ENCODE measurements at places on chromosomes 1 and 21. TPM values are rescaled to one million over a fixed set of nuclear protein-coding genes. Genes with fewer than 3 reads are reported as not detected.

The ASCL5 gene
- total RNA-seq: not detected

The CFHR2 gene
- total RNA-seq: not detected

The GSTM5 gene
- total RNA-seq: 4.2 TPM

The EPHA10 gene
- total RNA-seq: 0.88 TPM

The ACTL8 gene
- not detected for total RNA-seq

The MFSD2A gene
- 10.5 TPM for total RNA-seq

The DAB1 gene
- 2.3 TPM for total RNA-seq

The OR14K1 gene
- not detected for total RNA-seq

The RGSL1 gene
- total RNA-seq: not detected

The SPSB1 gene
- total RNA-seq: 25.9 TPM

The DNTTIP2 gene
- 48.4 TPM for total RNA-seq

DNA sequence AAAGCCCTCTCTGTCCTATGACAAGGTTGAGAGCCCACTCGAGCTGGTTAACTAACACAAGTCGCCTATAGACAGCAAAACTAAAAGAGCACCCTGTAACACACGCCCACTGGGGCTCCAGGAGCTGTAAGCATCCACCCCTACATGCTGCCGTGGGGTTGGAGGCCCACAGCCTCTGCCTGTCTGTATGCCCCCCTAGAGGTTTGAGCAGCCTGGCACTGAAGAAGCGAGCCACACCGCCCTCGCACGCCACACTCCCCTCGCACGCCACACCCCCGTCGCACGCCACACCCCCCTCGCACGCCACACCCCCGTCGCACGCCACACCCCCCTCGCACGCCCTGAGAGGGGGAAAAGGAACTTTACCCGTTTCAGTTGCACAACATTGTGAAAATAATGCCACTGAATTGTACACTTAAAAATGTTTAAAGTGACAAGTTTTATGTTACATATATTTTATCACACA, 13.2 kb upstream of the HMGCL start:
- H3K4me1 ChIP-seq: no peaks in the 10 kb centered on the region
- DNase-seq: peak; percentile 62
- no peaks in the 10 kb centered on the region for H3K27me3 ChIP-seq
- peak overlapping the region; percentile 60 for H3K4me3 ChIP-seq

GRCh38 chr1:151805066-151805820, at the start of gene LINGO4:
Gene LINGO4 (minus strand): TSS chr1:151805419. CDS start chr1:151802704, 2,715 bp downstream.
- H3K4me1 ChIP-seq: no peaks in the 10 kb centered on the region
- H3K36me3 ChIP-seq: no peaks in the 10 kb centered on the region
- no peaks in the 10 kb centered on the region for H3K27me3 ChIP-seq
- H3K4me3 ChIP-seq: no peak within 1 kb of the TSS
- no peak for DNase-seq

DNA sequence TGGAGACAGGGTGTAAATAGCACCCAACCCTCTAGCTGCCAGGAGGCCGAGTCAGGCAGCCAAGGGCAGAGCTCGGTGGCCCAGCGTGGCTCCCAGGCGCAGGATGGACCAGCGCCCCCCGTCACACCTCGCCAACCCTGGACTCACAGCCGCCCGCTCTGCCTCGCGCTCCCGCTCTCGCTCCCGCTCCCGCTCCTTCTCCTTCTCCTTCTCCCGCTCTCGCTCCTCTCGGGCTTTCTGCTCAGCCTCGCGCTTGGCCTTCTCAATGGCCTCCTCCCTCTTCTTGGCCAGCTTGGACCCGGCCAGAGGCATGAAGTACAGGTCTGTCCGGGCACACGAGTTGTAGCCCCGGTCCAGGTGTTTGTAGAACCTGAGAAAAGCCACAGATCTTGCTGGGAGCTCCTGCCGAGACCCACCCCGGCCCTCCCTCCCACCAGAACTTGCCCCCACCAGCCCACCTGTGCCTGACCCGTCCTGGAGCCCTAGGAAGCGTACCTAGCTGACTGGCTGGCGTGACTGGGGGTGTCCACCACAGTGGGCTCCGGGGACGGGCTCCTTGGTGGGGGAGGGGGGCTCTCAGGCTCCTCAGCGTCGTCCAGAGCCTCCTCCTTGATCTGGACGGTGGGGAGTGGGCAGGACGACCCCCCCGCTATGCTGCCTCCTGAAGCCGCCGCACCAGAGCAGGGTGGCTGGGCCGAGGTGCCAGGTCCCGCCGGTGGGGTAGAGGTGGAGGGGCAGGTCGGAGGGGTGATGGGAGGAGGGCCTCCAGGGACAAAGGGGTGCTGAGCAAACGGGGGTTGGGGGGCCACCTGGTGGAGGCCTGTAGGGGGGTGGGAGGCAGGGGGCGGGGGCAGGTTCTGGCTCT, 41.9 kb downstream of the SLC45A1 start:
- H3K4me3 ChIP-seq: no peak overlapping the region
- no peak for DNase-seq
- no peaks in the 10 kb centered on the region for H3K27me3 ChIP-seq
- H3K27ac ChIP-seq: no peak overlapping the region
- H3K4me1 ChIP-seq: peaks cover 14% of the 10 kb centered on the region
- peaks cover 3% of the 10 kb centered on the region for H3K36me3 ChIP-seq

- no peak for DNase-seq
- H3K27me3 ChIP-seq: no peaks in the 10 kb centered on the region
- H3K36me3 ChIP-seq: no peaks in the 10 kb centered on the region
- H3K4me1 ChIP-seq: no peaks in the 10 kb centered on the region
These were observed 528.5 kb downstream of the PLPP3 start for GRCh38 chr1:56050911-56051310.

- H3K4me1 ChIP-seq: no peaks in the 10 kb centered on the region
- H3K36me3 ChIP-seq: no peaks in the 10 kb centered on the region
- H3K27ac ChIP-seq: no peak overlapping the region
- peak overlapping the region; percentile 39 for H3K4me3 ChIP-seq
- peak; percentile 47 for DNase-seq
These were observed 23.0 kb upstream of the DMBX1 start for GRCh38 chr1:46466477-46467182.

GRCh38 chr21:21028275-21028820, 30.1 kb downstream of the NCAM2 start:
- no peaks in the 10 kb centered on the region for H3K27me3 ChIP-seq
- no peak for DNase-seq
- H3K36me3 ChIP-seq: no peaks in the 10 kb centered on the region
- H3K4me1 ChIP-seq: no peaks in the 10 kb centered on the region

DNA sequence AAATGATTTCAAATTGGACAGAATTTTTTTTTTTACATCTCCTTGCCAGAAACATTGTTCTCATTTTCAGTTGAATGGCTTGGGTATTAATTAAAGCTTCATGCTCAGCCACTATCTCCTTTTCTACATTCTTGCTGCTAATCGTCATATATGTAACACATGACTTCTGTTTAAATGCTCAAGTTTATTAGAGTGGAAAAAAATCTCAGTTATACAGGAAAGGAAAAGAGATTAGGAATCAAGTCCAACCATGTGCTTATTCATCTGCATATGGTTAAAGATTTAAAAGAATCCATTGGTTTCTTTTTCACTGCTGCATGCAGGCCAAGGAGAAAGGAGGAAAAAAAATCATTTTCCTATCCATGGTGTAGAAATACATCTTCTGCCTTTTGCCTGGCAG, 47.3 kb upstream of the CNN3 start:
- H3K27me3 ChIP-seq: no peaks in the 10 kb centered on the region
- H3K4me3 ChIP-seq: no peak overlapping the region
- H3K4me1 ChIP-seq: no peaks in the 10 kb centered on the region
- H3K36me3 ChIP-seq: no peaks in the 10 kb centered on the region

GRCh38 chr1:218823291-218823900, 350.3 kb upstream of the LYPLAL1 start:
- H3K36me3 ChIP-seq: no peaks in the 10 kb centered on the region
- no peak for DNase-seq
- H3K27me3 ChIP-seq: no peaks in the 10 kb centered on the region
- no peak overlapping the region for H3K27ac ChIP-seq

- H3K36me3 ChIP-seq: no peaks in the 10 kb centered on the region
- no peaks in the 10 kb centered on the region for H3K27me3 ChIP-seq
- no peak for DNase-seq
- H3K27ac ChIP-seq: no peak overlapping the region
- H3K4me3 ChIP-seq: no peak overlapping the region
These were observed 149.4 kb upstream of the TIAM1 start for GRCh38 chr21:31493350-31493880.

- H3K4me3 ChIP-seq: no peak overlapping the region
- H3K27me3 ChIP-seq: no peaks in the 10 kb centered on the region
- H3K36me3 ChIP-seq: no peaks in the 10 kb centered on the region
- peak; percentile 1 for DNase-seq
- no peak overlapping the region for H3K27ac ChIP-seq
These were observed 430.5 kb downstream of the HLX start for GRCh38 chr1:221309723-221310122.

DNA sequence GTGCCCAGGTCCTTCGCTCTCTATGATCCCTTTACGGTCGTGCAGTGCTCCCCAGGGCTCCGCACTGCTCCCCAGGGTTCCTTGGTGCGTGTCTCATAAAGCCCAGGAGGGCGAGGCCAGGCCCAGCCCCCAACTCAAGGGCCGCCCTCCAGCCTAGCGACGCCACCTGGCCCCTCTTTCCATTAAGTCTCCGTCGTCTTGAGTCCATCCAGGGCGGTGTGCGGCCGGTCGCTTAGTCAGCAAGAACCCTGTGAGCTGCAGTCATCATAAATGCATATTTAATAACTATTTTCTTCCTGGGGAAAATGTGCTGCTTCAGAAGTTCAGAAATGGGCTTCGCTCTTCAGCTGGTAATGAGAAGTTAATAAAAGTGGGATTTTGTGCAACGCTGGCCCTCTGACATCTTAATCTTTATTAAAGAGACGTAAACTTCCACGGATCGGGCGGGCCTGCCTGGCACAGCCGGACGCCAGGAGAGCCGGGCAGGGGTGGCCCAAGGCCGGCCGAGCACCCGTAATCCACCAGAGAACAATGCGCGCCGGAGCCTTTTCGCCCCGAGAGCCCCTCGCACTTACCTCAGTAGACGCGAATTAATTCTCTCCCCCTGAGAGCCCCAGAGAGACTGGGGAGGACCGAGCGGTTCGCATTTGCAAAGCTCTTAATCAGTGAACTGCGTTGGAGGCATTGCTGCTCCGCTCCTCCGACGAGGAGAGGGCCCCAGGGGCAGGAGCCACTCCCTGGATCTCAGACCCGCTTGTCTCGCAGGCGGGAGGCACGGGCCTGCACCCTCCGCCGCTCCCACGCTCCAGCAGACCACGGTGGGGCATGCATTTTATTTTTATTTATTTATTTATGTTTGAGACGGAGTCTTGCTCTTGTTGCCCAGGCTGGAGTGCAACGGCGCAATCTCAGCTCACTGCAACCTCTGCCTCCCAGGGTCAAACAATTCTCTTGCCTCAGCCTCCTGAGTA, 188.3 kb upstream of the ARHGEF16 start:
- DNase-seq: no peak
- no peak overlapping the region for H3K27ac ChIP-seq
- H3K4me3 ChIP-seq: no peak overlapping the region
- H3K27me3 ChIP-seq: peaks cover 4% of the 10 kb centered on the region

- H3K27ac ChIP-seq: no peak overlapping the region
- H3K4me3 ChIP-seq: no peak overlapping the region
- no peaks in the 10 kb centered on the region for H3K4me1 ChIP-seq
- H3K36me3 ChIP-seq: no peaks in the 10 kb centered on the region
These were observed 20.6 kb upstream of the RCAN3 start for GRCh38 chr1:24481843-24482610.

GRCh38 chr21:37551331-37551992, 184.9 kb downstream of the DYRK1A start:
- no peak overlapping the region for H3K27ac ChIP-seq
- no peaks in the 10 kb centered on the region for H3K27me3 ChIP-seq
- peak; percentile 51 for DNase-seq
- H3K4me3 ChIP-seq: no peak overlapping the region

- H3K27ac ChIP-seq: no peak overlapping the region
- no peaks in the 10 kb centered on the region for H3K27me3 ChIP-seq
- peaks cover 8% of the 10 kb centered on the region for H3K4me1 ChIP-seq
- H3K4me3 ChIP-seq: no peak overlapping the region
- no peaks in the 10 kb centered on the region for H3K36me3 ChIP-seq
- DNase-seq: no peak
These were observed 5.2 kb downstream of the ADAMTS5 start for GRCh38 chr21:26961698-26962097.

DNA sequence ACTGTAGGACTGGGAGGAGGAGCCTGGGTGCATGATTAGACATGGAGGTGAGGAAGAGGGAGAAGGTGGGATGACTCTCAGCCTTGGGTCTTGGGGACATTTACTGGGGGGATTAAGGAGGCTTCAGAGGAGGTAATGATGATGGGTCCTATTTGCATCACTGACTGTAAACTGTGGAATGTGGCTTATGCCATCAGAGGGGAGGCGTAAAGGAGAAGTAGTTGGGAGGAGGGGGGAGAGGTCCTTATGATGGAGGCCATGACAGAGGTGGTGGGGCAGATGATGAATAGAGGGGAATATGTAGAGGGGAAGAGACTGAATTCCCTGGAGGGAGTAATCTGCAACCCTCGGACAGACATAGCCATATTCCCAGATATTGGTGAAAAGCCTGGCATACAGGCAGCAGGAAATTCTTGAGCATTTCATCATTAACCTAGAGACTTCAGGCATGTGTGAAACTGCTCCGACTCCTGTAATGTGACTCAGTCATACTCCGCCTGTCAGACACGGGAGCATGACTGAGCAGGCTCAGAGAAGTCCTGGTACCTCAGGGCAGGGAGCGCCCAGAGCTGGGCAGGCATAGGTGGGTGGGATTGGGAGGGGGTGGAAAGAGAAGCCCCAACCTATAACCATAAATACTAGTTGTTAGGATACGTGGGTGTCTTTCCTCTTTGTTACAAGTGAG, 8.0 kb upstream of the LCE5A start:
- H3K36me3 ChIP-seq: no peaks in the 10 kb centered on the region
- no peak overlapping the region for H3K4me3 ChIP-seq
- no peaks in the 10 kb centered on the region for H3K27me3 ChIP-seq
- no peak overlapping the region for H3K27ac ChIP-seq
- H3K4me1 ChIP-seq: no peaks in the 10 kb centered on the region
- no peak for DNase-seq

- no peak overlapping the region for H3K27ac ChIP-seq
- no peaks in the 10 kb centered on the region for H3K36me3 ChIP-seq
- no peaks in the 10 kb centered on the region for H3K27me3 ChIP-seq
- no peak for DNase-seq
- H3K4me1 ChIP-seq: no peaks in the 10 kb centered on the region
- no peak overlapping the region for H3K4me3 ChIP-seq
These were observed 159.9 kb upstream of the JUN start for GRCh38 chr1:58943776-58944175.

GRCh38 chr1:203268901-203269653, 36.2 kb upstream of the BTG2 start:
- H3K27ac ChIP-seq: no peak overlapping the region
- no peak overlapping the region for H3K4me3 ChIP-seq
- no peaks in the 10 kb centered on the region for H3K36me3 ChIP-seq

- H3K36me3 ChIP-seq: no peaks in the 10 kb centered on the region
- no peak overlapping the region for H3K27ac ChIP-seq
- no peaks in the 10 kb centered on the region for H3K27me3 ChIP-seq
- H3K4me3 ChIP-seq: no peak overlapping the region
- DNase-seq: no peak
These were observed 34.1 kb upstream of the SCCPDH start for GRCh38 chr1:246690100-246690499.

- no peaks in the 10 kb centered on the region for H3K4me1 ChIP-seq
- H3K36me3 ChIP-seq: no peaks in the 10 kb centered on the region
- H3K27ac ChIP-seq: no peak overlapping the region
These were observed 71.5 kb upstream of the DISP3 start for GRCh38 chr1:11407301-11407994.

- H3K27ac ChIP-seq: no peak overlapping the region
- DNase-seq: no peak
- no peaks in the 10 kb centered on the region for H3K4me1 ChIP-seq
These were observed 29.8 kb downstream of the CD48 start for GRCh38 chr1:160681891-160682140.

GRCh38 chr1:103129255-103129654, 20.9 kb upstream of the COL11A1 start:
- H3K36me3 ChIP-seq: no peaks in the 10 kb centered on the region
- no peaks in the 10 kb centered on the region for H3K27me3 ChIP-seq
- no peak for DNase-seq
- H3K4me3 ChIP-seq: no peak overlapping the region
- H3K27ac ChIP-seq: no peak overlapping the region
